Smooth muscle cell of the pulmonary artery (primary cell): ENCODE measurements at places on chromosomes 12 and 14. TPM values are rescaled to one million over a fixed set of nuclear protein-coding genes. Genes with fewer than 3 reads are reported as not detected.

The PIP4K2C gene
- 22.9 and 28.2 TPM in 2 replicates for total RNA-seq

The CD4 gene
- 0.26 and 13.2 TPM in 2 replicates for total RNA-seq

The PWP1 gene
- total RNA-seq = 47.0 and 52.4 TPM in 2 replicates

The TOMM20L gene
- not detected in 2 replicates for total RNA-seq

The KCNC2 gene
- not detected in 2 replicates for total RNA-seq

The A2M gene
- 4.2 and 19.2 TPM in 2 replicates for total RNA-seq

The SOAT2 gene
- not detected in 2 replicates for total RNA-seq

The BIN2 gene
- not detected in 2 replicates for total RNA-seq

The DLGAP5 gene
- 2.8 and 10.2 TPM in 2 replicates for total RNA-seq

The LMNTD1 gene
- total RNA-seq = 0.39 and 0.63 TPM in 2 replicates

The LALBA gene
- not detected in 2 replicates for total RNA-seq

The DCAF4 gene
- total RNA-seq = 10.8 and 12.8 TPM in 2 replicates

The ACVR1B gene
- total RNA-seq = 16.4 and 18.4 TPM in 2 replicates

The FOXN4 gene
- not detected in 2 replicates for total RNA-seq

The CPNE6 gene
- total RNA-seq = not detected in 2 replicates

The IL31 gene
- total RNA-seq = not detected in 2 replicates

The DYNLL1 gene
- 261 and 303 TPM in 2 replicates for total RNA-seq

The AKAP5 gene
- total RNA-seq = 0.20 and 0.56 TPM in 2 replicates

The RFX4 gene
- not detected in 2 replicates for total RNA-seq

The BEGAIN gene
- 0.26 and 0.78 TPM in 2 replicates for total RNA-seq

The PKP2 gene
- total RNA-seq = 1.8 and 3.4 TPM in 2 replicates

The FGD4 gene
- 12.3 and 28.5 TPM in 2 replicates for total RNA-seq

The PMEL gene
- total RNA-seq = 0.65 and 0.76 TPM in 2 replicates

The CELA1 gene
- total RNA-seq = not detected in 2 replicates

The TAS2R7 gene
- not detected in 2 replicates for total RNA-seq

The DIO2 gene
- total RNA-seq = 18.7 and 97.5 TPM in 2 replicates

The JAG2 gene
- 1.3 and 4.0 TPM in 2 replicates for total RNA-seq

The SMIM41 gene
- 0.07 and 0.10 TPM in 2 replicates for total RNA-seq

The KRT73 gene
- total RNA-seq = not detected in 2 replicates

The PZP gene
- total RNA-seq = not detected in 2 replicates

The ZFYVE26 gene
- total RNA-seq = 23.5 and 26.7 TPM in 2 replicates

The LRRC43 gene
- 0.83 and 1.2 TPM in 2 replicates for total RNA-seq

The CBLN3 gene
- total RNA-seq = 3.5 and 4.2 TPM in 2 replicates

The DEGS2 gene
- 0.07 and 0.26 TPM in 2 replicates for total RNA-seq

The RAD9B gene
- 0.40 and 0.46 TPM in 2 replicates for total RNA-seq

The LTBP2 gene
- total RNA-seq = 517 and 605 TPM in 2 replicates

The CAND1 gene
- total RNA-seq = 150 and 160 TPM in 2 replicates

The SLC6A13 gene
- 0.30 TPM in 1 of 2 replicates, not detected in the other for total RNA-seq

The TAS2R46 gene
- total RNA-seq = 2.6 and 4.8 TPM in 2 replicates

The TSPAN9 gene
- 63.0 and 87.8 TPM in 2 replicates for total RNA-seq

The MSI1 gene
- total RNA-seq = 0.20 TPM in 1 of 2 replicates, not detected in the other

The PPP2R5E gene
- 23.2 and 32.2 TPM in 2 replicates for total RNA-seq
